H1 (cell line): ENCODE measurements at places on chromosomes 2 and 18.

- DNase-seq: no peak
These were observed 9.5 kb downstream of the NFATC1 start for GRCh38 chr18:79405019-79405780.

GRCh38 chr18:46448347-46448746 lies 208.7 kb downstream of the LOXHD1 start:
- no peak for DNase-seq

DNA sequence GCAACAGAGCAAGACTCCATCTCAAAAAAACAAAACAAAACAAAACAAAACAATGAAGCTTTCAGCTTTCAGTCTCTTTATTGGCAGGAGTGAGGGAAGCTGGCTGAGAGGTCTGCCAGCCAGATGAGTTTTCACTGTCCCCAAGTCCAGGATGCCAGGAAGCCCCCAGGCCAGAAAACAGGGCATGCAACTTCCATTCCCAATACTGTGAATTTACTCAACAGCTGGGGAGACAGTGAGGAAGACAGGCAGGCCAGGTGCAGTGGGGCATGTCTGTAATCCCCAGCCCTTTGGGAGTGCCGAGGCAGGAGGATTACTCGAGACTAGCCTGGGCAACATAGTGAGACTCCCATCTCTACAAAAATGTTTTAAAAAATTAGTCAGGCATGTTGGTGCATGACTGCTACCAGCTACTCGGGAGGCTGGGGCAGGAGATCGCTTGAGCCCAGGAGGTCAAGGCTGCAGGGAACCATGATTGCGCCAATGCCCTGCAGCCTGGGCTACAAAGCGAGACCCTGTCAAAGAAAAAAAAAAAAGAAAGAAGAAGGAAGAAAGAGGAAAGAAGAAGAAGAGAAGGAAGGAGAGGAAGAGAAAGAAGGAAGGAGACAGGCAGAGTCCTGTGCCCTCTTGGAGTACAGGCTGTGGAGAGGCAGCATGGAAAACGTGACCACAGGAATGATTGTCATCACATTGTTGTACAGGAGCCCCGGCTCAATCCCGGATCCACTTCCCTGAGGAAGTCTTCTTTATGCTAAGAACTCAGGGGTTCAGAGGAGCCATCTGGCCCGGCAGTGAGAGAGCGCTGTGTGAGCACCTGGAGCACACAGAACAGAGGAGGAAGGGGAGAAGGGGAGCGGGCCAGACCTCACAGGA lies 29.2 kb upstream of the POMC start:
- DNase-seq: no peak

DNA sequence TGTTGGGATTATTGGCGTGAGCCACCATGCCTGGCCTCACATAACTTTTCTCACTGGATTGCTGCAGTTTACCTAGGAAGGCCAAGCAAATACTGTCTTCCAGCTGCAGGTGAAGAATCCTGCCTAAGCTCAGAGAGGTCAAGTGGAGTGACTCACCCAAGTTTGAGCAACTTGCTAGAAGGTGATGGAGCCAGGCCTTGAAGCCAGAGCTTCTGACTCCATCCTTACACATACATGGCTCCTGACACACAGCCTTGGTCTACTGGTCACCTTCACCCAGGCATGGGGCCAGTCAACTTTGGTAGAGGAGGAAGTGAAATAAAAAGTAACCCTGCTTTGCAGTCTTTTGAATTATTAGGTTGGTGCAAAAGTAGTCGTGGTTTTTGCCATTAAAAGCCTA lies 93.5 kb downstream of the VWA3B start:
- DNase-seq: no peak

DNA sequence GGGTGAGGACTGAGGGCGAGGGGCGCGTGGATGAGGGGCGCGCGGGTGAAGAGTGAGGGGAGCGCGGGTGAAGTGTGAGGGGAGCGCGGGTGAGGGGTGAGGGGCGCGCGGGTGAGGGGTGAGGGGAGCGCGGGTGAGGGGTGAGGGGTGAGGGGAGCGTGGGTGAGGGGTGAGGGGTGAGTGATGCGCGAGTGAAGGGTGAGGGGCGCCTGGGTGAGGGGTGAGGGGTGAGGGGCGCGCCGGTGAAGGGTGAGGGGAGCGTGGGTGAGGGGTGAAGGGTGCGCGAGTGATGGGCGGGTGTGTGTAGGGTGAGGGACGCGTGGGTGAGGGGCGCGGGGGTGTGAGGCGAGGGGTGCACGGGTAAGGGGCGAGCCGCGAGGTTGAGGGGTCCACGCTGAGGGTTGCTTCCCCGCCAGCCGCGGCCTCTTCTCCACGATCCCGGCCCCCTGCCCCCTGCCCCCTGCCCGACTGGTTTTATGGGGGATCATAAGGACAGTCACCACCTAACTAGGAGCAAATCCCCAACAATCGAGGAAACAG lies 1.1 kb upstream of the SLC66A2 start:
- no peak for DNase-seq

DNA sequence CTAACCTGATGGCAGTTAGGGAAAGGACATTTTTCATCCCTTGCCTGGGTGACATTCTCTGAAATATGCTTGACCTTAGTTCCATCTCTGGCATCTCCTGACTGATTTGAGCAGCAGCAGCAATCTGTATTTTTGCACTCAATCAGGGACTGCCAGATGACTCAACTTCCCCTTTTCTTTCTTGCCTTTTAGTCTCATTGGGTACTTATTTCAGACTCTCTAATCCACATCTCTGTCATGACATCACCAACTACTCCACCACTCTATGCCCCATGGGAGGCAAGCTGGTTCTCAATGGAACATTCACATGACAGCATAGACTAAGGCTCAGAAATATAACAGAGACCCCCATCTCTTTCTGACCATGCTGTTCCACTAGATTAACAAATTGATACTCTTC lies 254.2 kb downstream of the RIT2 start:
- no peak for DNase-seq

DNA sequence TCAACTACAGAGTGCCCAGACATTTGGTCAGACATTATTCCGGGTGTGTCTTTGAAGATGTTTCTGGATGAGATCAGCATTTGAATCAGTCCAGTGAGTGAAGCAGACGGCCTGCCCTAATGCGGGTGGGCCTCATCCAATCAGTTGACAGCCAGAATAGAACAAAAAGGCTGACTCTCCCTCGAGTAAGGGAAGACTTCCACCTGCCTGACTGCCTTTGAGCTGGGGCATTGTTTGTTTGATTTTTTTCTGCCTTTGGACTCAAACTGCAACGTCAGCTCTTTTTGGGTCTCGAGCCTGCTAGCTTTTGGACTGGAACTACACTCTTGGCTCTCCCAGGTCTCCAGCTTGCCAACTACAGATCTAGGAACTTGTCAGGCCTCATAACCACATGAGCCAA lies 111.7 kb upstream of the AGAP1 start:
- DNase-seq: no peak

DNA sequence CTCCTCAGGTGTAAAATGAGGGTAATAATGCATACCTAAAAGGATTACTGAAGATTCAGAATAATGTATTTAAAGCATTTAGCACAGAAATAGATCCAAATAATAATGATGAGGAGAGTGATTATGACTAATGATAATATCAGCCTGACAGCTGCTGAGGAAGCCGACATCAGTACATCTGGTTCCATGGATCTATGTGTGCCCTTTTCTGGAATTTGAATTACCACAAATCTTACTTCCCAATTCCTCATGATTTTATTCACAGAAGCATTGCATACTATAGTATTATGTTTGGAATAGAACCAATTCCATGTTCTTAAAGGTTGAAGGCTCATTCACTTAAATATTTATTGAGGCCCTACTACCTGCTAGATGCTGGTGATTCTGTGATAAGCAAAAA lies 248.9 kb upstream of the THUMPD2 start:
- no peak for DNase-seq

DNA sequence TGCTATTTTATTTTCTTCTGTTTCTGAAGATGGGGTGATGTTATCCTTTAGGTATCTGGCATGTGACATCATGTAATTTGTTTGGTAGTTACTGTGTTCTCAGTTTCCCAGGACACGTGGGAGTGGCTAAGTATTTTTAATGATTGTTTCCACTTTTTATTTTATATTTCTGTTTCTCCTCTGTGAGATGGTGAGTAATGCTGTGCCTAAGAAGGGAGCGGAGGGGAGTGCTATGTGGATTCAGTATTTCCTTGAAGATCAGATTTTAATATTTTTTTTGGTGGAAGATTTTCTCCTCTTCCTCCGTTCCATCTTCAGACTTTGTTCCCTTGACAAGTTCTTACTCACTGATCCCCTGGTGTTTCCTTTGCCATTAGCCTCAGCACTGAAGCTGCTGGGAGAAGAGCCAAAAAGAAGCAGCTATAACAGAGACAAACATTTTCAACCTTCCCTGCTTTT lies 180.0 kb upstream of the MMADHC start:
- DNase-seq: no peak

DNA sequence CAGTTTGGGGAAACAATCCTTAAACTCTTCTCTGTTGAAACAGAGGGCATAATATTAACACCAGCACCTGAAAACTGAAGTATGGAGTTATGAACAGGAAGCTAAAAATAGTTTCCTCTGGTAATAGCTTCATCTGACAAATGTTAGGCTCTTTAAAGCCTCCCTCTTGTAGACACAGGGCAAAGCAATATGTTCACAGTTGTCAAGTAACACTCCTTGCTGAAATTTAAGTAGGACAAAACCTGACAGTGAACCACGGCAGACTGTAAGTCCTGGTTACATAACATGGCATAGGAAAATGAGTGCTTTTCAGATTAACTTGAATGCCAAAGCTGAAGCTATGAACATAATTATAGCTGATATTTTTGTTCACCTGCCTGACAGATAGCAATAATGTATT lies 172.9 kb downstream of the CMPK2 start:
- no peak for DNase-seq

DNA sequence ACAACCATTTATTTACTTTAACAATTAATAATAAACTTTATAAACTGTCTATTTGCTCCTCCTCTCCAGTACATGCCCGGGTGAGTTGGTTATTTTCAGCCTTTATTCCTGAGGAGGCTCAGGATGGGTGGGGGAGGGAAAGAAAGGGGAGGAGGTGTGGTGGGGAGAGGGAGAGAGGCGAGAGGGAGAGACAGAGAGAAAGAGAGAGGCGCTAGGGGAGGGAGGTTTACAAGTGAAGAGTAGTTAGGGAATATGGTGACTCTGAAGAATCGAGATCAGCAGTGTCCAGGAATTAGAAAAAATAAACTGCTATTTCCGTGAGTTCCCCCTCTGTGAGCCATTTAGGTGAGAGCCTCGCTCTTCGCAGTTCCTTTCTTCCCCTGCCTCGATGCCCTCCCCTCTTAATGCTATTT lies 138.9 kb downstream of the MEIS1 start:
- no peak for DNase-seq

- no peak for DNase-seq
These were observed 91.2 kb downstream of the VRK2 start for GRCh38 chr2:58137856-58138255.

- no peak for DNase-seq
These were observed 41.7 kb downstream of the ST3GAL5 start for GRCh38 chr2:85847051-85847588.

- DNase-seq: no peak
These were observed 161.3 kb upstream of the UBE2E3 start for GRCh38 chr2:180819106-180819505.

- no peak for DNase-seq
These were observed 27.9 kb downstream of the SETBP1 start for GRCh38 chr18:44708451-44709083.

GRCh38 chr2:139685090-139685983 lies 905.1 kb upstream of the NXPH2 start:
- no peak for DNase-seq

DNA sequence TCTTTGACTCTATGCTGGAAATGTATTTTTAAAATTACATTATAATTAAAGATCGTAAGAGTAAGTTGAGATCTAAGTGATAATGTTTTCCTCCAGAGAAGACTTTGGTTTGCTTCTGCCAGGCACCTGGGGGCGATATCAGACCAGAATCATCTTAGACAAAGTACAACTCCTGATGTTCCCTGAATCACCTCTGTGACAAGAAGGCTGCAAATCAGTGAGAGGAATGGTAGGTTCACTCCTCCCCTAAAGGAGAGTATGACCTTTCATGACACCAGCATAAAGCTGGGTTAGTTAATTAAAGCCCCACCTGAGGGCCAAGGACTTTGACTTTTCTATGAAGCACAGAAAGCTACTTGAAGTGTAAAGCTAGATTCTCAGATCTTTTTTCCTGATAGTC lies 114.4 kb upstream of the DTNA start:
- no peak for DNase-seq
